ENCODE measurements at places on chromosomes 16 and 17.

DNA sequence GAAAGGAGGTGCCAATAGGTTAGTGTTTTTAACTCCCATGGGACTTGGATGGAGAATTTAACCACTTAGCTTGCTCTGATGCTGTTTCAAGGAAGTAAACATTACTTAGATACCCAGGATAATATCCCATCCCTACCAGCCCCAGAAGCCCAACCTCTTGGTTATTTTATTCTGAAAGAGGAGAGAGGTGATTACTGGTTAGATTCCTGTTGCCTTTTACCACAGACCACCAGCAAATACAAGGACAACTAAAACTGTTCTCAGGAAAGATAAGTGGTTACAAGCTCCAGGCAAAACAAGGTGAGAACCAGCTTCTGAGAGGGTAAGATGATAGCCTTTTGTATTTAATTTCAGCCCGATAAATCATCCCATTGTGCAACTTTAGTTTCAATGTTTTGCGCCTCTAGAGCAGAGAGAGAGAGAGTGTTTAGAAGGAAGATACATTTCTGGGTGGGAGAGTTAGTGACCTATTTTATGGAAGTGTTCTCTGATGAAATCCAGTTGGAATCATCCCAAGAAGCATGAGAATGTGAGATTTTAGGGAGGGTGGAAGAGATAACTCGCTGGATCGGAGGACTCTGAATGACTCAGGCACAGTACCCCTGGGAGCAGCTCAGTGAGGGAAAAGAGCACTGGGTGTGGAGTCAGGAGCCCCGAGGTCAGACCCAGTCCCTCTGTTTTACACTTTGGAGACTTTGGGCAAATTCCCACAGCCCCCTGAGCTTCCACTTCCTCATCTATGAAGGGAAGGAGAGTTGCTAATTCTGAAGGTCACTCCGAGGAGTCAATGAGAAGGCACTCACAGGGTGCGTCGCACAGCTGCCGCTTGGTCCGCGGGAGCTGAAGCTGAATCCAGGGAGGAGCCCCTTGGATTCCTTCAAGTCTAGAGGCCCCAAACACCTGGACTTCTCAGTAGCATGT lies 12.1 kb downstream of the GLP2R start:
- DNase-seq, result no peak

DNA sequence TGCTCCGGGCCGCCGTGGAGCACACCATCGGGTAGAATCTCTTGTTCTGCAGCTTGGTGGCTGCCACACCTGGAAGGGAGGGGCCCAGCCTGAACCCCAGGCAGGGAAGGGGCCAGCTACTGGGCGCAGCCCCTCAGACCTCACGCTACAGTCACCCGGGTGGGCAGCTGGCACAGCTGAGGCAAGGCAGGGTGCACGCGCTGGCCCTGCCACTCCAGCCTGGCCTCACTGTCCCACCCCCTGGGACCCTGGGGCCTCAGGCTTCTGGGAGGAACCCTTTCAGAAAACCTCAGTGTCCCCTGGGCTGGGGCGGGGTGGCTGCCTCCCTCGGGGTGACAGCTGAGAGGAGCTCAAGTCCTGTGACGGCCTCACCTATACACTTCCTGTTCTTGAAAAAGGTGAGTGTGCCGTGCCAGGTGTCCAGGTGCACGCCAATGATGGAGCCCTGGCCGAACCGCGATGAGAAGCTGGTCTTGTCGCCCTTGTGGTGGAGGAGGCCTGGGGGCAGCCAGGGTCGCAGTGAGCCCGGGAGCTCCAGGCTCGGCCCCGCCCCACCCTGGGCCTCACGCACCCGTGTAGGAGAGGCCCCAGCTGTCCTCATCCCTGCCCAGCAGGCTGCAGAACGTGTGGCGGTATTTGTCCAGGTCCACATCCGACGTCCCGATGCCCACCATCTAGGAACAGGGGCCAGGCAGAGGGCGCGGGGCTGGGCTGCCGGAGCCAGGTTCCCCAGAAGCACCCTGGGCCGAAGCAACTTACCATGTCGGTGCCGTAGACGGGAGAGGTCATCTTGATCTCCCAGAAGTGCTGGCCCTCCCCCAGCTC lies 4.7 kb upstream of the MRPS34 start:
- no peak for DNase-seq

DNA sequence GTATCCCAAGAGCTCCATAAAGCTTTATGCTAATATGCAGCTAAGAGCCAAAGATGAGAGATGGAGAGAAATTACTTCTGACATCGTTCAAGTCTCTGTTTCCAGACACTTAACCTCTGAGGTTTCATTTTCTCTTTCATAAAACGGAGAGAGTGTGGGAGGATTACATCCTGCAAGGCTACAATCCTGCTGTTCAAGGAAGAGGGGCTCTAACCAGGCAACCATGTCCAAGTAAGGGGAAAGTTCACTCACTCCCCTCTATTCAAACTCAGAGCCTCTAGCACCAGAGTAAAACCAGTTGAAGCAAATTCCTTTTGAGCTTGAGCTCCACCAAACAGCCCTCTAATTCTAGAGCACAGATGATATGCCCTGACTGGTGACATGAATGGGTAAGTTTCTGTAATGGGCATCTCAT lies 397.4 kb downstream of the NPIPA8 start:
- no peak for DNase-seq

DNA sequence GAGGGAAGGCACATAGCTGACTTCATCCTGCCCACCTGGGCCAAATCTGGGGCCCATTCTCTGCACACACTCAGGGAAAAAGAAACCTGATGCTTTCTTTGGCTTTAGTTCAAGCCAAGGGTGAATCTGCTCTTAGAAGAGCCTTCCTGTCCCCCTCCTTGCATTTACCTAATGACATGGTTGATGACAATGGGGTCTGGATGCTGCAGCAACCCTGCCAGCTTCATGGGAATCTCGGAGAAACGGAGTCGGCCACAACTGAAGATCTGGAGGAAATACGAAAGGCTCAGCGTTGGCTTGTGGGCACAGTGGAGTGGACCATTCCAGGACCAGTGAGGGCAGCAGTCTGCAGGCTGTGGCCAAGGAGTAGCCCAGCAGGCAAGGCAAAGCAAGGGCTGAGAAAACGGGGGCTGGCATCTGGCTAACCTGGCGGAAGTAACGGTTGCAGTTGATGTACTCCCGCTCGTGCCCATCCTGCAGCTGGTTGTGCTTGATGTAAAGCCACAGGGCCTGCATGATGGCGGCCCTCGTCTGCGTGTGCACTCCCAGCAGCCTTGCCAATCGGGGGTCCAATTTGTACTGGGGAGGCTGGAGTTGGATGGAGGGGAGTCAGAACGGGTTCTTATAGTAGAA lies 6.4 kb upstream of the FTSJ3 start:
- no peak for DNase-seq

DNA sequence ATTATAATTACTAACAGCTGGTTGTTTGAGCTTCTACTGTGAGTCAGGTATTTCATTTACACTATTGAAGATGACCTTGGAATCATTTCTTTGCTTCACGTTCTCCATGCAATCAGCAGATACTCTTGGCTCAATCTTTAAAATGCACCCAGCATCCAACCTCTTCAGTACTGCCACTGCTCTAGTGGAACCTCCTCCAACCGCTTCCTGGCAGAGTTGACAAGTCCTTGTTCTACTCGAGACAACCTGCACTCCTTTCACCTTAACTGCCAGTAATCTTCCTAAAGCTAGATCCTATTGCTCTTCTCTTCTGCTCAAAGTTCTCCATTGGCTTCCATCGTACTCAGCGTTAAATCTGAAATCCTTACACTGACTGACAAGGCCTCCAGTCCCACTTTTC lies 86.5 kb downstream of the SYCE1L start:
- DNase-seq, result no peak

DNA sequence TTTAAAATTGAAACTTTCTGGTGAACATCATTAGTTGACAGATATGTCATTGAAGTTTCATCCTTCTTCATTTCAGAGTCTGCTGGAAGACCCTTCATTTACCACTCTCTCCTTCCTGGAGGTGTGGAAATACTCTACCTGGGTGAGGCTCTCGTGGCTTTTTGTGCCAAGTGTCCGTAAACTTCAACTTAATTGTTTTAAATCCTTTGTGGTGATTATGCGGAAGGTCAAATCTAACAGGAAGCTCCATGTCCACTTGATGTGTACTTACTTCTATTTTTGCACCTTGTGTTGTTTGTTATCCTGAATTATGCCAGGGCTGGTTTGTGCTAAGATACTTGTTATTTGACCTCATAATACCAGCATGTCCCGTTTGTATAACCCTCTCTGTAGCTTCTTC lies 129.2 kb downstream of the WWOX start:
- DNase-seq, result no peak

DNA sequence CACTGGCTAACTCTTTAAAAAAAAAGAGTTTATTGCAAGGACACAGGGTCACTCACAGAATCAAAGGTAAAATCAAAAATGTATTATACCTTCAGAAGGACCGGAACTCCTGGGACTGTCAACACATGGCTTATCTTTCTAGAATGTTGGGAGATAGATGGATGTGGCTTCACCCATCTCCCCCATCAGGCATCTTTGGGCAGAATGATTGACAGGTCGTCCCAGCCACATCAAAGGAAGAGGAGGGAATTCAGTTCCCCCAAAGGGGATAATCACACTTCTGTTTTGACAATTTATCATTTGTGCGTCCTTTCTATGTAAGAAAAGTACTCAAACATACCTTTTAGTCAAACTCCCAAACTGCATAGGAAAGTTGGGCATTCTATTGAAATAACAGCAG lies 228.6 kb upstream of the CDH5 start:
- no peak for DNase-seq

DNA sequence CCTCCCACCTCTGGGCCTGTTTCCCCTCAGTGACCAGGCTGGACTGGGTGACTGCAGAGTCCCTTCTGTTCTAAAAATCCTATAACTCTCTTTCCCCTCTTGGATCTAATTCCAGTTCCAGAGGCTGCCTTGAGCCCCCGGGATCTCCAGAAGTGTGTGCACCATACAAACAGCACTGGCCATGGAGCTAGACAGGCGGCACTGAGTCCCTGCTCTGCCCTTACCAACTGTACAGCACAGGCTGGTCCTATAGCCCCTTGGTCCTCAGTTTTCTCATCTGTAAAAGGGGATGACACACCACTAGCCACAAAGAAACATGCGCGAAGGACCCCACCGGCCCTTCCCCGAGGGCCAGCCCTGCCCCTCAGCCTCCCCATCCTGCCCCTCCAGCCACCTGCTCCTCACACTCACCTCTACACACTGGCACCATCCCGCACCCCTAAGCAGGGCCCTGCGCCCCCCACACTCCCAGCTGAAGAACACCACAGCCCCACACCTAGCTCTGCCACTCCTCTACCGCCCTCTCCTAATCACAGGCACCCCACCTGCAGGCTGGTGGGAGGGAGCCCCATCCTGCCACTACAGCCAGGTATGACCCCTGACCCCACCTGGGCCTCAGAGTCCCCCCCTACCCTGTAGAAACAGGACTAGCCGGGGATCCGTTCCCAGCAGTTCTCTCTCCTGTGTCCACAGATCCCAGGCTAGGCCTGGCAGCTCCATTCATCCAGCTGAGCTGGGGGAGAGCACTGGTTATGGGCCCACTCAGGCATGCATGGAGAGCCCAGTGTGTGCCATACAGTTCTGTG lies 913 bp upstream of the KRT16 start:
- no peak for DNase-seq

GRCh38 chr17:2289878-2290478 lies 13.6 kb downstream of the SMG6 start:
- no peak for DNase-seq

- DNase-seq, result no peak
Measured at GRCh38 chr16:87342978-87343752, 26.0 kb upstream of the C16orf95 start.

- no peak for DNase-seq
Measured at GRCh38 chr16:73057291-73058210, 9.6 kb upstream of the ZFHX3 start.

GRCh38 chr16:89902980-89903379 lies 15.7 kb upstream of the MC1R start:
- DNase-seq, result no peak

GRCh38 chr17:7237761-7238419 lies 1.4 kb downstream of the PHF23 start:
- DNase-seq, result no peak

GRCh38 chr17:74435775-74436359 lies 4.0 kb downstream of the GPRC5C start:
- no peak for DNase-seq

GRCh38 chr17:72064606-72065193 lies 56.1 kb upstream of the SOX9 start:
- DNase-seq, result no peak

GRCh38 chr17:77213778-77214132 lies 73.0 kb downstream of the SEC14L1 start:
- DNase-seq, result no peak

DNA sequence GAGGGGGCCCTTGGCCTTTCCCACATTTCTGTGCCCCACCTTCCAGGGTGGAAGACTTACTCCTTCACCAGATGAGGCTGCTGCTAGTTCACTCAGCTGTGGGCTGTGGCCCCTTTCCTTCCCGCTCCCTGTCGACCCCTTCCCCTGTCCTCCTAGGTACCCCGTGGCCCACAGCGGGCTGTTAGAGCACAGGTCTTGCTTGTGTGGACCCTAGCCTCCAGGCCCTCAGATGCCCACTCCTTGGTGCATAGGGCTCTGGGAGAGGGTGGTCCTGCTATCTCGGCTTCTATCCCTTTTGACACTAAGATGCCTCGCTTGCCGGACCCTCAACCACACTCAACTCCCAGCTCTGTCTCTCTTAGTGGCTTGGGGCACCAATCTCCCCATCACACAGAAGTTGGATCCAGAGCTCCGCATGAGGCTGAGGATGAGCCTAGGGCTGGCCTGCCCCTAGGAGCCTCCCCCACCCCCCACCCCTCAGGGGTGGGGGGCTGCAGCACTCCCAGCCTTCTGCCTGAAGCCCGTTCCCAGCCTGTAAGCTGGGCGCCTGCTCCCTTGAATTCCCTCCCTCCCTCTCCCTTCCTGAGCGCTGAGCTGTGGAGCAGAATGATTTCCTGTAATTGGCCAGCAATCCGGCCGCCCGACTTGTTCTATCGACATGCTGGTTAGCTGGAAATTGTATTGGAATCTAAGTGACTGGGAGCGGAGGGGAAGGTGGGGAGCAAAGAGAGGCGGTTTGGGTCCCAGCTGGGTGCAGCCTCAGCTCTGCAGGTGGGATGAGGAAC lies 30.9 kb downstream of the DCAKD start:
- no peak for DNase-seq

- DNase-seq, result no peak
Measured at GRCh38 chr16:89709716-89710432, 8.4 kb upstream of the SPATA2L start.

DNA sequence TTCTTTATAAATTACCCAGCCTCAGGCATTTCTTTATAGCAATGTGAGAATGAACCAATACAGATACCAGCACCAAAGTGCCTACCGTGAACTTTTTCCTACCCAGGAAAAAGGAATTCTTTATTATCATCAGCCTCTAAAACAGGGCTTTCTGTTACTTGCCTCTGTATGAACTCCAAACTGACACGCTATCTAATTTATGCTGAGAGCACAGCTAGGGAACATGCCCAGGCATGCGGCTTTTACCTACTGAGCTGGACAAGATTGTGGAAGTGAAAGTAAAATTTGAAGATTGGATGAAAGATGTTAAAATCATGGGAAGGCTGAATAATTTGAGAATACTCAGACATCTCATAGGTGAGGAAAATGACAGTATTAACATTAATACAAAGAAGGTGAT lies 24.4 kb upstream of the ADCY9 start:
- DNase-seq, result no peak

GRCh38 chr16:12152740-12153139 lies 176.2 kb downstream of the SNX29 start:
- no peak for DNase-seq

Data from type B pancreatic cell (in vitro differentiated cells).